ENCODE measurements at places on chromosomes 7 and 10. TPM values are rescaled to one million over a fixed set of nuclear protein-coding genes. Genes with fewer than 3 reads are reported as not detected.

The CLEC5A gene
- not detected for total RNA-seq

The FAM25A gene
- not detected for total RNA-seq

The PUS7 gene
- 5.8 TPM for total RNA-seq

The NUPR2 gene
- not detected for total RNA-seq

The MRC1 gene
- total RNA-seq = 0.08 TPM

The CREB5 gene
- 0.25 TPM for total RNA-seq

The CLDN4 gene
- 0.54 TPM for total RNA-seq

Data from fibroblast of the aortic adventitia (primary cell).